ENCODE measurements at places on chromosomes 13 and 19.

- peak; percentile 50 for DNase-seq
These were observed 48.6 kb upstream of the WASF3 start for GRCh38 chr13:26508885-26509284.

DNA sequence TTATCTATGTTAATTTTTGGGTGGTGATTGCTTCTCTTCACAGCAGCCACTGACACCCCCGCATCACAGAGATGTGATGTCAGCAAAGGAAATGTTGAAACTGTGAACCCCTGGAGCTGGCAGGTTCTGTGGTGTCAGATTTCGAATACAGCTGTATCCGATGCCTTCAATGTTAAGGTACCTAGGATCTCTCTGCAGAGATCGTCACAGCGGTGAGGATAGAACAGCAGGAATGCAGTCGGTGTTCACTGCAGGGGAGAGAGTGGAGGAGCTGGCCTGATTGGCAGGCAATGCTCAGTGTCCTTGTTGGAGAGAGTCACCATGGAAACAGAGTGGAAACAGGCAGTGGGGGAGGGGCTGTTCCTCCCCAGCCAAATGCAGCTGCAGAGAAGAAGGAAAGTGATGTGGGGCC is 79.5 kb upstream of the ZNF835 start:
- no peak for DNase-seq

- DNase-seq: no peak
These were observed 297.5 kb downstream of the ENOX1 start for GRCh38 chr13:43489233-43489632.

DNA sequence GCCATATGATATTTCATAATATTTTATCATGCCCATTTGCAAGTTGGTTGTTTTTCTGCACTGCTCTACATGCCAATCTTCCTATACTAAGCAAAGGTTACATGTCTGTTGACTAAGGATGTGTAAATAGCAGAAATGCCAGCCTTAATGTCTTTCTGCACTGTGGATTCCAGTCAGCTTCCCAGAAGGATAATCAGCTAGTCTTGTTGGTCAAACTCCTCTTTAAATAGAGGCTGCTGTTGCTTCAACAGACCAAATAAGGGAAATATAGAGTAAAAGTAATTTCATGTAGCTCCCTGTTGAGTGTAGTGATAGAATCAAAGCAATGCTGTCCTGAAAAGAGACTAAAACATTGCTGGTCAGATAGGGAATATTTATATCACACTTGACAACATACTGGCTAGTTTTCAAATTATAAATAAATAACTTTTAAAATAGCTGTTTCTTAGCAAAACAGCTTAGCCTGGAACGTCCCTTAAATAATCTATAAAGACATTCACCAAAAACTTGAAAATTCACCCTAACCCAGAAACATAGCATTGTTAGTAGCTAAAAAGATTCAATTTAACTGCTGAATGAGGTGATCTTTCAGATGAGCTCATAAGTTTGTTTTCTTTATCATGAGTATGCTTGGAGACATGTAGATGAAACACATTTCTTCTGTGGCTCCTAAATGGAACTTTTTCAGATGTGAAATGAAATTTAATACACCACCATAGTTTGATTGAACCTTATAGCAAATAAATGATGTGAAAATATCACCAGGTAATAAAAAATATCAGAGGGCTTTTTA is 56.6 kb downstream of the FRY start:
- DNase-seq: peak; percentile 5

- peak; percentile 16 for DNase-seq
These were observed 13.1 kb downstream of the ERICH6B start for GRCh38 chr13:45602183-45603170.

DNA sequence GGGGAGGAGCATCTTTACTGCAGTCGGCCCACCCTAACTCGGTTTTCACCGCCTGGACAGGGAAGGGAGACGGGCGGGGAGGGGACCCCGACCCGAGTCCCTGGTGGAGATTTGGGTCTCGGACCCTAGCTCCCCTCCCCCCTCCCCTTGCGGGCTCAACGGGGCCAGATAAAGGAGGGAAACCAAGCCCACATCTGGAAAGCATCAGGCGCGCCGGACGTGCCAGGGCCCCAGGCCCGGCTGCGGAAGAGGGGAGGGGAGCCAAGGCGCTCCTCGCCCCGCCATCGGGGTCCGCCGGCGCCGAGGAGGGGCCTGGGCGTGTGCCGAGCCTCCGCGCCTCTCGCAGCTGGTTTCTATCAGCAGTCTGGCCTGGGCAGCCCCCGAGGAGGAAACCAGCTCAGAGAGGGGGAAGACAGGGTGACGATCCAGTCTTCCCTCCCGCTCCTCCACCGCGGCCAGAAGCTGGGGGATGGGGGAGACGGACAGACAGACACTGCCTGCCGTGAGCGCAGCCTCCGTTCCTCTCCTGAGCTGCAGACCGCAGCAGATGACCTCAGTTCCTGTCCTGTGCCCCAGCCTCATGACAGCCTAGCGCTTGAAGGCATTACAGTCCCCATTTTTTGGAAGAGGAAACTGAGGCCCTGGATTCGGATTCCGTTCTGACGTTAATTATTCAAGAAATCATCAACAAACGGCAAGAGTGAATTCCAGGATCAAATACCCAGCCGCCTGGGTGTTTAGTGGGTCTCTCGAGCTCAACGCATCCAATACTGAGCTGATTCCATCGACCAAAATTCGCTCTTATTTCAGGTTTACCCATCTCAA is 3.6 kb upstream of the GNG8 start:
- DNase-seq: peak; percentile 89

DNA sequence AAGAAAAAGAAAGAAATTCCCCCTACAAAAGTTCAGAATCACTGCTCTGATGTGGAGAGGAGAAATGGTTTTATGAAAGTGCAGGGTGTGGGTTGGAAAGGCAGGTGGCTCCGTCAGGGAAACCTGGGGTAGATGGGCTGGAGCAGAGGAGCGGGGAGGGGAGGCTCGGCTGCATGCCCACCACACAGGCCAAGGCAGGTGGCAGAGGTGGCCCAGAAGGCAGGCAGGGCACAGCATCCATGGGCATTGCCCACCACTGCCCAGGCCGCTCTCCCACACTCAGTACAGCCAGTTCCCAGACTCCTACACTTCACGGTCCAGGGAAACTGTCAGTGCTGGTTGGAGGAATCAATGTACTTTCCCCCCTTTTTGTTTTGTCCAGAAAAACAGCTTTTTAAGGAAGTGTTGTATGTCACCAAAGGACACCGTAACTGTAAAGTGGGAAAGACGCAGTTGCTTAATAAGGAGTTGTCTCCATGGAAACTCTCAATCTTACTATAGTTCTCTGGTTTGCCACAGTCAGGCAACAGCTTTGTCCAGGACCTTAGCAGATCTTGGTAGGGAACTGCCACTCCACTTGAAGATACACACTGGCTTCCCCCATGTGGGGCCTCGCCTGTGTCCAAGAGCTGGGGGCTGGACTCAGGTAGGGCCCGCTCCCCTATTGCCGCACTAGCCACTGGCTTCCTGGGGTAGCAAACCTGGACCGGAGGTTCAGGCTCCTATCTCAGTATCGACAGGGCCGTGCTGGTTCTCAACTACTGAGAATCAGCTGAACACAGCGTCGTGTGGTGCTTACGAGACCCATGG is 82.9 kb downstream of the RAB20 start:
- no peak for DNase-seq

GRCh38 chr13:62524061-62524460 is 1108.4 kb upstream of the PCDH20 start:
- DNase-seq: no peak

DNA sequence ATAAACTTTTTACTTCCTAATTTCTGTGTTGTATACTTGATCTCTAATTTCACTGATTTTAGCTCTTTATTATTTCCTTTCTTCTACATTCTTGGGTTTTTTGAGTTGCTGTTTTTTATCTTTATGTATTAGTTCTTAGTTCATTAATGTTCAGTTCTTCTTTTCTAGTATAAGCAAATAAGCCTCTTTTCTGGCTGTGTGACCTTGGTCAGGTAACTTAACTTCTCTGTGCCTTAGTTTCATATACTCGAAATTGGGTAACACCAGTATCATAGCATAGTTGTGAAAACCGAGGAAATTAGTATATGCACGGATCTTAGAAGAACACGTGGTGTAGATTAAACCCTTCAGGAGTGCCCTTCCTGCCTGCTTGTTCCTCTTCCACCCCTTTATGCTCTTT is 130.2 kb upstream of the C1QTNF9B start:
- DNase-seq: no peak

All from mesenchymal stem cell (in vitro differentiated cells and primary cell).